ENCODE measurements at places on chromosomes 4 and X.

DNA sequence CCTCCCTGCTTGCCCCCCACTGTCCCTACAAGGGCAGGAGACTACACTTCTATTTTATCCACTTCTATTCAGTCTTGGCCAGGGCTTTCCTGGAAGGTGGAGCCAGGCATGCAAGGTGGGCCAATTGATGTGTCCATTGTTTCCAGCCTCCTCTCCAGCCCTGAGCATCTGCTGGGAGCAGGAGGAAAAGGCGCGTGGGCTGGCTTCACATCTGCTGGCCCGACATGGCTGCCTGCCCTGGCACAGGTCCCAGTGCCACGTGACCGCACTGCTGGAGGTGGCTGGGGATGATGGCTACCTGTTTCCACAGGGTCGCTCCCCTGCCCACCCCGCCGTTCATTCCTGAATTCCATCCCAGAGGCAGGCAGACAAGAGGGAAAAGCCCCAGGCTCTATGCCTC, 247.7 kb downstream of the AFAP1 start:
- DNase-seq: no peak

DNA sequence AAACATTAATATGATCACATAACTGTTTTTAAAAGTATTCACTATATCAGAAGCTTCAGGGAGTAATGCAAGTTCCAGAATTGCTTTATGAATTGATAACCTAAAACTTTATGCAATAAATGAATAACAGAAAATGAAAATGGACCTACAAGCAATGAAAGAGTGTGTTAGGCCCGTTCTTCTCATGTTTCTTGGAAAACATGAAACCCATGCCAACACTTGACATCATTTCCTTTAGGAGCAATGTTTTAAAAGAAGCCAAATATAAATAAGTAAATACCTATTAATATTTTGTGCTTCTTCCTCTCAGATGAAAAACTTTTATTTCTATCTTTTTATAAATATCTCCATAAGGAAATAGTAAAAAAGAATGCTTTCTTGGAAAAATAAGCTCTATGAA, 123.0 kb upstream of the GALNT7 start:
- no peak for DNase-seq

- DNase-seq: no peak
These were observed 514.5 kb downstream of the INPP4B start for GRCh38 chr4:142331646-142332045.

- no peak for DNase-seq
These were observed 97.1 kb downstream of the NFKB1 start for GRCh38 chr4:102598086-102598761.

GRCh38 chrX:140944710-140945109, 57.7 kb upstream of the SPANXB1 start:
- DNase-seq: no peak

DNA sequence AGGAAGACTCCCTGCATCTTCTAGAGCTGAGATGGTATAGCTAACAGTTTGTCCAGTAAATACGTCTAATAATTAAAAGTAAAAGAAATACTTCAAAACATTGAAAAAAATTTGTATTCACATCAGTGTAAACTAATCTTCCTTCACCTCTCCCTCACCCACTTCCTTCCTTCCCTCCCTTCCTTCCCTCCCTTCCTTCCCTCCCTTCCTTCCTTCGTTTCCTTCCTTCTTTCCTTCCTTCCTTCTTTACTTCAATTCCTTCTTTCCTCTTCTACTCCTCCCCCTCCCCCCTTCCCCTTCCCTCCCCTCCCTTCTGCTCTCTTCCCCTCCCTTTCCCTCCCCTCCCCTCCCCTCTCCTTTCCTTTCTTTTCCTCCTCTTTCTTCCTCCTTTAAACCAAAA, 103.7 kb downstream of the POU4F2 start:
- DNase-seq: no peak

DNA sequence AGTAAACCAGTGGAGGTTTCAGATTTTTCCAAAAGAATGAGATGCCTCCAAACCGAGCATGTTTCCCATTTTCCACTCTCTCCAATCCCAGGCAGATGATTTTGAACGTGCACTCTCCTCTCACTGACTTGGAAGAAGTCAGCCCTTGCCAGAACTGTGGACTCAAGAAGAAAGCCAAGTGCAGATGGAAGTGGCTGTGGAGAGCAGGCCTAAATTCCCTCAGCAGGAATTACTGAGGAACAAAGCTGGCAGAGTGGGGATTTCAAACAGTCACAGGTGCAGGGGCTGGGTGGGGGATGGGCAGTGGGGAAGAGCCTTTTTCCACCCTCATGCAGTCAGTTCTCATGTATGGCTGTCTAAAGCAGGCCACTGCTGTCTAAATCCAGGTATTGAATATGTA, 83.5 kb upstream of the PLAC1 start:
- DNase-seq: no peak

- DNase-seq: no peak
These were observed 173.0 kb downstream of the ANK2 start for GRCh38 chr4:113222471-113222870.

GRCh38 chr4:154982187-154983047, 201.3 kb downstream of the RBM46 start:
- DNase-seq: no peak

- DNase-seq: no peak
These were observed 12.2 kb upstream of the TMPRSS11F start for GRCh38 chr4:68141852-68142251.

DNA sequence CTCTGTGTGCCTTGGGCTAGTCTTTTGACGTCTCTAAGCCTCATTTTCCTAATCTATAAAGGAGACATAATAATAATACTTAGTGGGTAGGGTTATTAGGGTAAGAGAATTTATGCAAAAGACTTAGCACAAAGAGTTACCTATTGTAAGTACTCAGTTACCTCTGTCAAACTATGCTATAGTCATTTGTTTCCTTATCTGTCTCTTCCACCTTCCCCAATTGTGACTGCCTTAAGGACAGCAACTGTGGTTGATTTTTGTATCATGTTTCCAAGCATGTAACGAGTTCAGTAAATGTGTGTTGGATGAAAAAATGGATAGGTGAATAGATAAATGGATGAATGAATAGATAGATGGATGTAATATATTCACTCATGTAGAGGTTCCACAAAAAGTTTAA, 48.1 kb downstream of the WDR19 start:
- DNase-seq: no peak

- no peak for DNase-seq
These were observed 222.3 kb downstream of the CPE start for GRCh38 chr4:165600959-165601683.

DNA sequence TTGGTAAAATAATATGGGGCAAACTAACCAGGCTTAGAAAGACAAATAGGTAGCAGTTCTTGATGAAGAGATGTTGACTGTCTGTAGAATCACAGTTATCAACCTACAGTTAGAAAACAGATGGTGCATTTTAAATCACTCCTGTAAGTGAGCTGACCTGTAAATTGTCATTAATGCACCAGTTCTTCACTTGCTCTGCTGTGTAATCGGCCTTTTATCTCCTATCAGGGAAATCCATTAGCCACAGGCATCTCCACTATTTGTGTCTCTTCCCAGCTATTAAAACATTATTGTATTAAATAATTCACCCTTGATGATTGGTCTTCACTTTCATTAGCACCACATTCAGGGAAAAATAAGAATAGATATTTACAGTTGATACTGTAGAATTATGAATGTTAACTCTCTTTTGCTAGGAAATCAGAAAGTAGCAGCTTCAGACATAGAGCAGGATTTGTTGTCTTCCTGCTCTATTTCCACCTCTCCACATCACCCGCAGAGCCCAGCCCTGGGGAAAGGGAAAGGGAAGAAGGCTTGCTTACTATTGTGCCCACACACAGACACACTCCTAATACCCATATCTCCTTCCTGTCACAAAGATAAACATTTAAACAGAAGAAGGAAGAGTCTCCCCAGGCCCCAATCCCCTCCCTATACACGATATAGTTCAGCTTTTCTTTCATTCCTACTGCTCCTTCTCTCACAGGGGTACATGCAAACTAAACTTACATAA, 97.1 kb downstream of the REELD1 start:
- DNase-seq: no peak

- DNase-seq: no peak
These were observed 62.6 kb downstream of the USO1 start for GRCh38 chr4:75786938-75787337.

- DNase-seq: no peak
These were observed 29.2 kb upstream of the FGFBP2 start for GRCh38 chr4:15992167-15992485.

DNA sequence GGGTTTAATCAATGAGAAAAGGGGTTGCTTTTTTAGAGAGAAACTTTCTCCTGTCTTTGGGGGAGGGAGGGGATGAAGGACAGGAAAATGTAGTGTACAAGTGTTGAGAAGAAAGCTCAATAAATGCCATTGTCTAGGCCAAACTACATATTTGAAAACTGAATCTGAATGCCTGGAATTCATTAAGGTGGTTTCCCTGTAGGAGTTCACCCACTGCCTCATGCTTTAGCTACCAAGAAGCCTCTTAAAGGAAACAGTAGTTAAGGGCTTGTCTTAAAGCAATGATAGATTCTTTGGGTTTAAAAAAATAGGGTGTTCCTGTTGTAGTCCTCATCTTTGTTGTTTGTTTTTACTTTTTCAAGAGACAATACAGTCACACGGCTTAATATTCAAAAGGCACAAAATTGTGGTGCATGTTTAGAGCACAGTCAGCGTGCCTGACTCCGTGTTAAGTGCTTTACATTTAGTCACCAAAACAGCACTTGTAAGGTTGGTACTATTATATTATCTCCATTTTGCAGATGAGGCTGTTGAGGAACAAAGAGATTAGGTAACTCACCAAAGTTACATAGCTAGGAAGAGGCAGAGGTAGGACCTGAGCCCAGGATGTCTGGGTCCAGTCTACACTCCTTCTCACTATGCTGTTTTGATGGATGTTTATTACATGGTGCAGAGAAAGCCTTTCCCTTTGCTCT, 46.0 kb downstream of the FNIP2 start:
- DNase-seq: no peak

GRCh38 chr4:2416564-2417225, 1.8 kb downstream of the ZFYVE28 start:
- DNase-seq: no peak

GRCh38 chrX:17183566-17183965, 191.4 kb upstream of the NHS start:
- no peak for DNase-seq

DNA sequence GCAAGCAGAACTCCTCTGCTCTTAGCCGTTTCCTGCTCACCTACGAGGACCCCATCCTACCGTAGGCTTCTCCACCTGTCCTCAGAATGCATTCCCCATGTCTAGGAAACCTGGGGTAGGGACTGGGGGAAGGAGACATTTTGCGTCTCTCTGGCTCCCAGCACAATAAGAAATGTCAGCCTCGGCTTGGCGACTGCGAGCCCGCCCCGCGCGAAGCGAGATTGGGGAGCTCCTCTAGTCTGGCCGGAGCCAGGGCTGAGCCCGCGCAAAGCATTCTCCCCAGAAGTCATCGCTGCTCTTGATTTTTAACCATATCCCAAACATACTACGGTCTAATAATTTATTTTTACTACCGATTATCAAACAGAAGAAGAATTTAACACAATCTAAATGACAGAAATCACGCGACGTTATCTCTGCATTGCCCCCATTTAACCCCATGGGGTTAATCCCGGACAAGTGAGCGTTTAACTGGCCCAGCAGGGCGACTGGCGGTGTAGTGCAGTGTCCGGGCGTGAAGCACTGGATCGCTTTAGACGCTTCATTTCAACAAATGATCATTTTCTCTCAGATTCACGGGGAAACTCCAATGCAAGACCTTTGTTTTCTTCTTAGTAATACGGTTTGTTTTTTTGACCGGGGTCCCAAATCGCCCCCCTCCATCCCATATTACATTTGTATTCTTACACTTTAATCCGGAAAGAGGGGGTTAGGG, 8.0 kb upstream of the PITX2 start:
- DNase-seq: no peak

- no peak for DNase-seq
These were observed 102.7 kb upstream of the RBPJ start for GRCh38 chr4:26217961-26218676.

- no peak for DNase-seq
These were observed 28.8 kb downstream of the SH3TC1 start for GRCh38 chr4:8227771-8228318.

DNA sequence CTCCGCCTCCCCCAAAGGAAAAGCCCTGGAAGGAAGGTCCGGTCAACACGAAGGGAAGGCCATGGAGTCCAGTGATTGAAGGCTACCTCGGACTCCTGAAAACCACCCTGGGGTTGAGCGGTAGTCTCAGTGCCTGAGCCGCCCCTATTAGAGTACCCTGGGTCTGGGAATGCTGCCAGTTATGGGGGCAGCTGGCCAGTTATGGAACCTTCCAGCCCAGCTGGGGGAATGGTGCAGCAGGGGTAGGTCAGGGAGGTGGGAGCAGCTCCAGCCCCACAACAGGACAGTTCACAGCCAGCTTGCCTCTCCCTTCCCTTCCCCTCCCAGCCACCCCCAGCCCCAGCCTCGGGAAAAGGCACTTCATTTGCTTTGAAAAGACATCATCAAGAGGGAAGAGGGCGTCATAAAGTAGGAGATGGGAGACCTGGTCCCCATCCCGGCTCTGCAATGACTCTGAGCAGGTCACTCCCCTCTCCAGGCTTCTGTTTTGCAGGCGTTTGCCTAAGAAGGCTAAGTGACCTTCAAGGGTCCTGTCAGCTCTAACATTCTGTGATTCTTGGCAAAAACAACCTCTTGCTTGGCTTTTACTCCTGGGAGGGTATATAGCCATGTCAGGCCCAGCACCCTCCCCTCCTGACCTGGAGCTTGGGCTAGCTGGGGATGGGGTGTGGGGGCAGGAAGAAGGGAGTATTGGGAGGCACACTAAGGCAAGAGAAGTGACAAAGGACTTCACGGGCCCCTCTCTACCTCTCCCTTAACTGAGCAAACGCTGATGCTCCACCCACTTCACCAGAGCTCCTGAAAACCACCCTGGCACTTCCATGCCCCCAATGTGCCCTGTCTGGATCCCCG, 8.0 kb downstream of the APLN start:
- no peak for DNase-seq

GRCh38 chr4:89835413-89835812, 1.5 kb downstream of the SNCA start:
- no peak for DNase-seq

- no peak for DNase-seq
These were observed 148.5 kb downstream of the PPP3CA start for GRCh38 chr4:101198682-101199339.

- DNase-seq: no peak
These were observed 46.1 kb upstream of the TSPAN7 start for GRCh38 chrX:38515291-38515690.

DNA sequence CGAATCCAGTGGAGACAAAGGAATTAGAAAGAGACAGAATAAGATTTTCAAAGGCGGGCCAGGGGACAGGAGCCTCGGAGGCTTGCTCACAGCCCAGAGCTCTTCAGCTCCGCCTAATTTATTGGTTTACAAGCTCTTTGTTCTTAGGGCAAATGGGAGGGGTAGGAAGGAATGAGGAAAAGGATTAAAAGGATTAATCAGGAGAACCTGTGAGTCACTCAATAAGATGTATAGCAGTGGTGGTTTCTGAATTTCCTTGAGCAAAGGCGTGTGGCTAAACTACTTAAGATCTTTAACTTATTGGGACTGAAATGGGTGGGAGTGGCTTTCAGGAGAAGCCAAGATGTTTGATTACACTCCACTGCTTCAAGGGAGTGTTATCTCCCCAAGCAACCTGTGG, 456.0 kb upstream of the SPANXN1 start:
- no peak for DNase-seq

GRCh38 chr4:83247415-83248357, 36.9 kb downstream of the COQ2 start:
- no peak for DNase-seq
